Lung microvascular endothelial cell (primary cell): ENCODE measurements at places on chromosomes 5 and 9. TPM values are rescaled to one million over a fixed set of nuclear protein-coding genes. Genes with fewer than 3 reads are reported as not detected.

Gene PCDHA1
- total RNA-seq: under 0.01 TPM in 1 of 2 replicates, not detected in the other

Gene DIRAS2
- 0.22 and 0.40 TPM in 2 replicates for total RNA-seq

Gene DEPDC1B
- total RNA-seq: 1.6 and 5.9 TPM in 2 replicates

Gene SLC1A3
- 0.22 TPM in 1 of 2 replicates, not detected in the other for total RNA-seq
